OCI-M1 (cell line): ENCODE measurements at places on chromosomes 12 and 14.

- no peak for DNase-seq
Measured at GRCh38 chr14:29926701-29927375, 809 bp downstream of the PRKD1 start.

DNA sequence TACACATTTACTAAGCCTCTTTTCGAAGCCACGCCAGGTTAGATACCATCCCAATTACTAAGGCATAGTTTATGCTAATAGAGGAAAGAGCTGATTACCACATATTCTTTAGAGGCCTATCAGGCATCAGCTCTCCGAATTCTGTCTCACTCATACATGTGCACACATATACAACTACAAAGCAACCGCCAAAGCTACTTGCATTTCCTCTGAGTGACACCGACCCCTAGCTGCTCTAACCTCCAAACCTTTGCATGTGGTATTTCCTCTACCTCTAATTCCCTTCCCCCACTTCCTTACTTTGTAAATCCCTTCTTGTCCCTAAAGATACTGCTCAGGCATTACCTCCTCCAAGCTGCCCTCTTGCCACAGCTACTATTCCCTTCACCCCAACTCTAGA is 107.2 kb downstream of the DUSP6 start:
- DNase-seq = peak; percentile 41

- DNase-seq = no peak
Measured at GRCh38 chr12:52452101-52452500, at the start of gene KRT6B. TSS of gene KRT6B (minus strand) at chr12:52452146. CDS start at chr12:52452078, 68 bp downstream.

DNA sequence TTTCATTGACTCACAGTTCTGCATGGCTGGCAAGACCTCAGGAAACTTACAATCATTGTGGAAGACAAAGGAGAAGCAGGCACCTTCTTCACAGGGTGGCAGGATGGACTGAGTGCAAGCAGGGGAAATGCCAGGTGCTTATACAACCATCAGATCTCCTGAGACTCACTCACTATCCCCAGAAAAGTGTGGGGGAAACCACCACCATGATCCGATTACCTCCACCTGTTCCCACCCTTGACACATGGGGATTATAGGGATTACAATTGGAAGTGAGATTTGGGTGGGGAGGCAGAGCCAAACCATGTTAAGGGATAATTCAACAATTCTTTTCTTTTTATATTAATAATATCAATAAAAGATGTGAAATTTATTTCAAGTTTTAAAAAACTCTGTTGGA is 34.1 kb downstream of the CNTN1 start:
- no peak for DNase-seq

DNA sequence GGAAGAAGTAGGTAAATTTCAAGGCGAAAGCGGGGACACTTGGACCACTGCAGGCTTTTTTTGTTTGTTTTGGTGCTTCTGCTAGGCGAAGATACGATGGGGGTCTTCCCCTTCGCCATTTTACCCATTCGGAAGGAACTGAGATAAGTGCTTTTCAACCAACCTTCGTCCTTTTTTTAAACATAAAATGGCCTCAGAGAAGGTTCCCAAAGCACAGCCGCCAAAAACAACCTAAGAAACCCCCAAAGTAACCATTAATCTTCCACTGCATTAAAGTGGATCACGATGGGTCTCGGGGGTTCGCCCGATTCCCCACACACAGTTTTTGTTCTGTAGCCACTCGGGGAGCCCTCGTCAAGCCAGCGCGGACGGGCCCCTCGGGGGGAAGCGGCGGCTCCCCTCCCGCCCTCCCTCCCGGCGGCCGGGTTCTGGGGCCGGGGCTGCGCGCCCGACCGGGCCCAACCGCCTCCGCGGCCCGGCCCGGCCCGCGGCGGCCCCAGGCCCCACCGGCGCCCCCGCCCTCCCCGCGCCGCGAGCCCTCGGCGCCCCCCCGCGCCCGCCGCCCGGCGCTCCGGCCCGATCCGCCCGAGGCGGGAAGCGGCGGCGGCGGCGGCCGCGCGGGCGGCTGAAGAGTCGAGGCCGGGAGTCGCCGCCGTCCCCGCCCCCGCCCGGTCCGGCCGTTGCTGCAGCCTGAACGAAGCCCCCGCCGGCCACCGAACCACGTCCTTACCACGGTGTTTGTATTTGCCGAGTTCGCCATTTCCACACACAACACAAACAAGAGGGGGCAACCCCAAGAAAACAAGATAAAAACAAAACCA is 790 bp downstream of the GTF2A1 start:
- DNase-seq = peak; percentile 70
